ENCODE measurements at places on chromosomes 12 and 14.

DNA sequence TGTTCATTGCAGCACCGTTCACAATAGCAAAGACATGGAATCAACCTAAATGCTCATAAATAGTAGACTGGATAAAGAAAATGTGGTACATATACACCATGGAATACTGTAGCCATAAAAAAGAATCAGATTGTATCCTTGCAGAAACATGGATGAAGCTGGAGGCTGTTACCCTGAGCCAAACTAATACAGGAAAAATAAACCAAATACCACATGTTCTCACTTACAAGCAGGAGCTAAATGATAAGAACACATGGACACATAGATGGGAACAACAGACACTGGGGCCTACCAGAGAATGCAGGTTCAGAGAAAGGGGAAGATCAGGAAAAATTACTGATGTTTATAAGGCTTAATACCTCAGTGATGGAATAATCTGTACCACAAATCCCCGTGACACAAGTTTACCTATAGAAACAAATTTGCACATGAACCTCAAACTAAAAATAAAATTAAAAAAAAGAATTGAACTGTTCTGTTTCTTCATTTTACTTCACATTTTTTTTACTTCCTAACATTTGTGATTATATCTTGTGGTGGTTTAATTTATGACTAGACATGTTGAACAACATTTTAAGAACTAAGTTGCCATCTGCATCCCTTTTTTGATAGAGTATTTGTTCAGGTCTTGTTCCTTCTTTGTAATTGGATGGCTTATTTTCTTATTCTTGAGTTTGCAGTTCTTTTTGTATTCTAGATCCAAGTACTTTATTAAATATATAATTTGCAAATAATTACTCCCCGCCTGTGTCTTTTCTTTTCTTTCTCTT lies 835.2 kb downstream of the FSCB start:
- H3K27ac ChIP-seq, result no peak overlapping the region
- H3K4me1 ChIP-seq, result no peaks in the 10 kb centered on the region
- DNase-seq, result no peak
- H3K36me3 ChIP-seq, result no peaks in the 10 kb centered on the region
- no peak overlapping the region for H3K4me3 ChIP-seq

DNA sequence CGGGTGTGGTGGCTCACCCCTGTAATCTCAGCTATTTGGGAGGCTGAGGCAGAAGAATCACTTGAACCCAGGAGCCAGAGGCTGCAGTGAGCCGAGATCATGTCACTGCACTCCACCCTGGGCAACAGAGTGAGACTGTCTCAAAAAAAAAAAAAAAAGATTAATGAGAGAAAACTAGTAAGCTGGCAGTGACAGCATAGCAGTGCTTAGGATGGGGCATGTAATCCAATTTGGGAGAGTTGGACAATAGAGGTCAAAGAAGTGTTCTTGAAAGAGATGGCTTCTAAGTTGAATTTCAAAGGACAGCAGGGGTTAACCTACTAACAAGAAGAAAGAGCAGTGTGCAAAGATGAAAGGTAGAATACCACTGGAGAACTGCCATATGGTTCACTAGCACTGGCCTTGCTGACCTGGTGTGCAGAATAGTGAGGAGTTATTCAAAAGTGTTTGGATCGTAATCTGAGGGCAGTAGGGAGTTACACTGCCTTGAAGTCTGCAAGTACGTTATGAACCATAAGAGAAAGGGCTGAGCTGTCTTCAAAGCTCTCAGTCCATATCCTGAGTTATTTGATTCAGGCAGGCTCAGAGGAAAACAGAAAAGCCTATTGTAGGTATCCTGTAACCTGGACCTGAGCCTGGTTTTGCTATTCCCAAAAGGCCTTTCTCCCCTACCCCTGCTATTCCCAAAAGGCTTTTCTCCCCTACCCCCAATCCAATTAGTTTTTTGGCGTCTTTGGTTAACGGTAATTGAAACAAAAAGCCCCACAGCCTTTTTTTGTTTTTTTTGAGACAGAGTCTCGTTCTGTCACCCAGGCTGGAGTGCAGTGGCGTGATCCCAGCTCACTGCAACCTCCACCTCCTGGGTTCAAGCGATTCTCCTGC lies 3.4 kb downstream of the XPOT start:
- peaks cover 23% of the 10 kb centered on the region for H3K4me1 ChIP-seq
- no peak for DNase-seq
- no peaks in the 10 kb centered on the region for H3K36me3 ChIP-seq

DNA sequence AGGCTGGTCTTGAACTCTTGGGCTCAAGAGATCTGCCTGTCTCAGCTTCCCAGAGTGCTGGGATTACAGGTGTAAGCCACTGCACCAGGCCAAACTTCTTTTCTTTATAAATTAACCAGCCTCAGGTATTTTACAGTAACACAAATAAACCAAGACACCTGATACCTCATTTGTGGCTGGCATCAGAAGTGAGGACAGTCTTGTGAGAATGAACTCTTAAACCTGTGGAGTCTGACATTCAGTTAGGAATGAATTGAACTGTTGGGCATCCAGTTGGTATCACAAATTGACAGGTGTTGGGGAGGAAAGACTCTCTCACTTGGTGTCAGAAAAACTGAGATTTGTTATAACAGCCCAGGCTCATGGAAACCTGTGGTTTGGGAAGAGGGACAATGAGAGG lies 120.5 kb downstream of the DENND5B start:
- no peaks in the 10 kb centered on the region for H3K4me1 ChIP-seq
- no peak overlapping the region for H3K27ac ChIP-seq
- DNase-seq, result no peak
- H3K4me3 ChIP-seq, result no peak overlapping the region

DNA sequence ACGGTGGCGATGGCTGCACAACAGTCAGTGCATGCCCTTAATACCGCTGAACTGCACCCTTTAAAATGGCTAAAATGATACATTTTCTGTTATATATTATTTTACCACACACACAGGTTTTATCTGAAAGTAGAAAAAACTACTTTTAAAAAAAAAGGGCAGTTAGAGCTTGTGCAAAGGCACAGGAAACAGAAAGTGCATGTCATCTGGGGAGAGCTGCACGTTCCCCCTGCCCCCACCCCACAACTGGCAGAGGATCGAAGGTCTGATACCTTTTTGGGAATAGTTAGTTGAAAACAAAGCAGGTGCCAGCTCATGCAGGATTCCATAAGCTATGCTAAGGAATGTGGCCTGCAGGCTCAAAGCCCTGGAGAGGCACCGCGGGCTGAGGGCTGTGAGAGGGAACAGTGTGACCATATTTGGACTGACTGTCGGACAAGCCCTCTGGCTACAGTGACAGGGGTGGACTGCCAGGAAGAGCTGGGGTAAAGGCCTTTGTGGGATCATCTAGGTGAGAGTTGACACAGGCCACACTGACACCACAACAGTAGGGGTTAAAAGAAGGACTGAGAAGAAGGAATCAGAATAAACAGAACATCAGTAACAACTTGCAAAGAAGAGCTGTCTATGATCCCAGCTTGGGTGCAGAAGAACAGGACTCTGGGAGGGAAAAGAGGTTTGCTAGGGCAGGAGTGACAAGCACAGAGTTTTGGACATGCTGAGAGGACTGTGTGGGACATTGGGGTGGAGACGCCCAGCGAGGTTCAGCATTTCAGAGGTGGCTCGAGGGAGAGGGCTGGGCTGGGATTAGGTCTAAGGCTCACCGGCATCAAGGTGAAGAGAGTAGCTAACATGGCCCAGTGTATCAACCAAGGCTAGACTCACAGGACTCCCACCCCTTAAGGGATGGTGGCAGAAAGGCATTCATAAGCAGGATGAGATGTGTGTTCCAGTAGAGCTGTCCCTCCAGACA lies 54.6 kb downstream of the ACTN1 start:
- peaks cover 7% of the 10 kb centered on the region for H3K36me3 ChIP-seq
- no peak overlapping the region for H3K4me3 ChIP-seq
- H3K4me1 ChIP-seq, result peaks cover 10% of the 10 kb centered on the region
- no peak overlapping the region for H3K27ac ChIP-seq

GRCh38 chr12:121284551-121285390 lies 11.7 kb downstream of the CAMKK2 start:
- H3K27me3 ChIP-seq, result no peaks in the 10 kb centered on the region
- H3K4me3 ChIP-seq, result no peak overlapping the region

DNA sequence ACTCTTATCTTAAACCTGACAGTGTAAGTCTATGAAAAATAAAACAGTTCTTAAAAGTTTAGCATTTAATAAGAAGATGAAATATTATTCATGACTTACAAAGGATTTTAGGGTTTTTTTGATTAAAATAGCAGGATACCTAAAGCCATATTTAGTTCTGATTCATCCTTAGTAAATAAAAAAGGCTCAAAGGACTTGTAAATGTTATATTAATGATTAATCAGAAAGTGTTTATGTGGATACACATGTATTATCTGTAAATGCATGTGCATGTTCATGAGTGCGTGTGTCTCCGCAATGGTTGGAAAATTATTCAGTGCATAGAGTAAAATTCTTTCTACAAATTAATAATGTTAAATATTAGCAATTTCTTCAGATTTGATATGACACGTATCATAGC lies 4.4 kb downstream of the KLRF1 start:
- DNase-seq, result no peak
- no peak overlapping the region for H3K27ac ChIP-seq
- no peaks in the 10 kb centered on the region for H3K4me1 ChIP-seq
- peaks cover 4% of the 10 kb centered on the region for H3K27me3 ChIP-seq
- no peak overlapping the region for H3K4me3 ChIP-seq

DNA sequence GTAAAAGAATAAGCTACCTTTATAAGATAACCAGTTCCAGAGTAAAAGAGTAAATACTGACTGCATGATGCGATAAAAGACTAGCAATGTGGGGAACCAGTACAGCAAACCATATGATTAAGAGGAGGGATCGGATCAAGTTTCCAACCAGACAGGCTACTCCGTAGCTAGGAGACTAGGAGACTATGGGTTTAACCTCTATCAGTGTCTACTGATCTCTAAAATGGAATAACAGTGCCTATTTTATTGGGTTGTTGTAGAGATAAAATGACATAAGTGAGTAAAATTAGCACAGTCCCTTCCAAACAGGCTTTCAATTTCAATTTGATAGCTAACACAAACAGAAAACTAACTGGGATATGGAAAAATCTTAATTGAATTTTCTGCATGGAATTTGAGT lies 76.0 kb downstream of the PAWR start:
- H3K4me1 ChIP-seq, result peaks cover 1% of the 10 kb centered on the region
- H3K27me3 ChIP-seq, result no peaks in the 10 kb centered on the region
- DNase-seq, result no peak
- H3K4me3 ChIP-seq, result no peak overlapping the region
- no peak overlapping the region for H3K27ac ChIP-seq
- no peaks in the 10 kb centered on the region for H3K36me3 ChIP-seq

GRCh38 chr12:15701206-15701605 lies 88.0 kb downstream of the EPS8 start:
- H3K27me3 ChIP-seq, result peaks cover 4% of the 10 kb centered on the region
- peaks cover 7% of the 10 kb centered on the region for H3K4me1 ChIP-seq
- H3K36me3 ChIP-seq, result no peaks in the 10 kb centered on the region
- no peak overlapping the region for H3K4me3 ChIP-seq
- DNase-seq, result no peak
- no peak overlapping the region for H3K27ac ChIP-seq

DNA sequence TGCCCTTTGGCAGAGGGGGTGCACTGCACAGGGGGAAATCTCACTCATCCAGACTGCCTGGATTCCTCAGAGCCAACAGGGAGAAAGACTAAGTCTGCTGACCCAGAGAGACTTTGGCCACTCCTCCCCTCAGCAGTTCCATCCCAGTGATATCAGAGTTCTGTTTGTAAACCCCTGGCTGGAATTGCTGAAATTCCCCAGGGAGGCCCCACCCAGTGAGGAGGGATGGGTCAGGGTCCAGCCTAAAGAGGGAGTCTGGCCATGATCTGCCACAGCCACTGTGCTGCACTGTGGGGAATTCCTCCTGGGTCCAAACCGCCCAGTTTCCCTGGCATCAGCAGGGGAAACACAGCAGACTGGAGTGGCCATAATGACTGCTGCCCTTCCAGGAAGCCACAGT lies 54.9 kb upstream of the USP15 start:
- H3K36me3 ChIP-seq, result peaks cover 2% of the 10 kb centered on the region
- H3K27me3 ChIP-seq, result peaks cover 9% of the 10 kb centered on the region
- H3K4me1 ChIP-seq, result peaks cover under 1% of the 10 kb centered on the region
- no peak overlapping the region for H3K4me3 ChIP-seq
- no peak overlapping the region for H3K27ac ChIP-seq

- no peak overlapping the region for H3K27ac ChIP-seq
- DNase-seq, result no peak
- H3K4me3 ChIP-seq, result no peak overlapping the region
- H3K36me3 ChIP-seq, result no peaks in the 10 kb centered on the region
These were observed 468.0 kb upstream of the SYT1 start for GRCh38 chr12:78396538-78396937.

Measured in T-helper 17 cell (primary cell).